T1000 (cell line): ENCODE measurements at places on chromosomes 12 and 14.

DNA sequence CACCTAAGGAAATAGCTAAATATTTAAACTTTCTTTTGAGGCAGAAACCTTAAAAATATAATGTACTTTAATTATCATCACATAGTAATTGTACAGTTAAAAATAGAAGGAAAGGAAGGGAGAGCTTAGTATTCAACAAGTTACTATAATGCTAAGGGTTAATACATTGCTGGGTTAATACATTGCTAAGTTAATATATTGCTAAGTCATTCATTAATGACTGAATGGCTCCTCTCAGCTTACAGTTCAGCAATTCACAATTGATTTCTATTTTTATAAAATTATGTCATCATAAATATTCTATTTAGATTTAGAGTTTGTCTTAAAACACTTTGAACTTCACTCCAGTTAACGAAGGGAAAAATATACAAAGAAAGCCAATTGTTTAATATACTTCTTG, 207.9 kb downstream of the BMP4 start:
- DNase-seq = no peak

DNA sequence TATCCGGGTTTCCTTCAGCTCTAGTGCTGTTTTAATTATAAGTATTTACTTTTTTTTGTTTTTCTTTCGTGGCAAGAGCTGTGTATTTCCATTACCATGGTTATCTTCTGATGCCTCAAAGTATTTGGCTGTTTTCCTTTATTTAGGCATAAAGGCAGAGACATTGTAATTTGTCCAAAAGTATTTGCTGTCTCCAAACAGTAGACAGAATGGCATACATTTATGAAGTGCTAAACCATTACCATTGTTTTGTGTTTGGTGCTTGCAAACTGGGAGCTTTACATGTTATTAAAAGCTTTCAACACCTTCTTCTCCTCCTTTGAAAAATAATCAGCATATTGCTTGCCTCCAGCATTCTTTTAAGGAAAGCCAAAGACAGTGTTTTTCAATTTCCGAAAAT, 46.3 kb downstream of the FLRT2 start:
- no peak for DNase-seq

- no peak for DNase-seq
Measured at GRCh38 chr12:132314516-132315233, 14.7 kb downstream of the GALNT9 start.

GRCh38 chr14:34362641-34363251, 99.3 kb downstream of the SPTSSA start:
- no peak for DNase-seq

GRCh38 chr12:67757651-67758050, 109.1 kb downstream of the DYRK2 start:
- DNase-seq = no peak

- no peak for DNase-seq
Measured at GRCh38 chr12:83114966-83115365, 428.3 kb downstream of the TMTC2 start.

DNA sequence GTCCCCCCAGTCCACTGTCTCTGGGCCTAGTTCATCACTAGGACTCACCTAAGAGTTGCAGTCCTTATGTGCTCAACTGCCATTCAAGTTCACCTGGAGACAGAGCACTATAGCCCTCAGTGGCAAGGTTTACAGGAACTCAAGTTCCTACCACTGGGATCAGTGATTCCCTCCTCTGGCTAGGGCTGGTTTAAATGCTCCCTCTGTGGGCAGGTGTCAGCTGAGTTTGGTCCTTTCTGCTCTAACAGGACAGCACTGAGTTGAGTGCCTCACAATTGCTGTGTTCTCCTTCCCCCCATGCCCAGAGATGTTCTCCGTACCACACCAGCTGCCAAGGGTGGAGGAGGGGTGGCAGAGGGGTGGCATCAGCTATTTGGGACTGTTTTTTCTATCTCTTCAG, 20.8 kb upstream of the SAV1 start:
- DNase-seq = no peak

DNA sequence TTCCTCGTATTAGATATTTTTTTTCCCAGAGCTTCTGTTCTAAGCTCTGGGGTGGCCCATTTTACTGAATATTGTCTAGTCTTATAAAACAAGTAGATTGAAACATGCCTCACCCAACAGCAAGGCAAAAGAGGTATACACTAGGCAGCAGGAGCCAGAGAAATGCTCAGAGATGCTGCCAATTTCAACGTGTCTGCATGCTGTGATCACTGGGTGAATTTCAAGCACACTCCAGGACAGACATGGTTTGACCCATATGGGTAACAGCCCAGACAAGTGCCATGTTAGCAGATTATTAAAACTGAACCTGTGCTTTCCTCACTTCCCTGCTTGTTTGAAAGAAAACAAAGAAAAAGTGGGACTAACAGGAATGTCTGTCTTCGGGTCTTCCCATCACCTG, 321.3 kb downstream of the MED13L start:
- no peak for DNase-seq

GRCh38 chr14:68885226-68886108, 92.6 kb upstream of the ZFP36L1 start:
- no peak for DNase-seq

- no peak for DNase-seq
Measured at GRCh38 chr14:101849125-101849524, 87.6 kb downstream of the PPP2R5C start.

DNA sequence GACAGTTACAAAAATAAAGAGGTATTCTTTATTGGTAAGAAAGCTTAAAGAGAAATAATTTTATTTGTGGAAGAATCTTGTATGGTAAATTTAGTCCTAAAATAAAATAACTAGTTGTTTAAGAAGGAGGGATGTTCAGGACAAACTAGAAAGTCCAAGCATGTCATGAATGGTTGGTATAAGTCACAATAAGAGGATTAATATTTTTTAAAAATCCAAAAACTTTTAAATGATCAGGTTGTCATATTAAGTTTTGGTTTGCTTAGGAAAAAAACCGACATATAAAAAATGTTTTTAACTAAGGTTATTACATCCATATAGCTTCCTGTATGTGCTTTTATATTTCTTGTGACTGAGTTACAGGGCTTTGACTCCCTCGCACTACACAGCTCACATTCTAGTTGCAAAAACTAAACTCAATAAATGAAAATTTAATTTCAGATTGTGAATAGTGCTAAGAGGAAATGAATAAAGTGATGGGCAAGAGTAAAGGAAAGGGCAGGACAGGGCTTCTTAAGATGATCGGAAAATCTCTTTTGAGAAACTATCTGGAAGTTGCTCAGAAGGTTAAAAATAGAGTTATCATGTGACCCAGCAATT, 80.7 kb upstream of the METAP2 start:
- no peak for DNase-seq

- no peak for DNase-seq
Measured at GRCh38 chr12:7747246-7747645, at the start of gene CLEC4C. TSS of gene CLEC4C (minus strand) at chr12:7747375. CDS start at chr12:7747348, 27 bp downstream.

GRCh38 chr12:94172031-94172430, 23.7 kb downstream of the PLXNC1 start:
- DNase-seq = no peak

DNA sequence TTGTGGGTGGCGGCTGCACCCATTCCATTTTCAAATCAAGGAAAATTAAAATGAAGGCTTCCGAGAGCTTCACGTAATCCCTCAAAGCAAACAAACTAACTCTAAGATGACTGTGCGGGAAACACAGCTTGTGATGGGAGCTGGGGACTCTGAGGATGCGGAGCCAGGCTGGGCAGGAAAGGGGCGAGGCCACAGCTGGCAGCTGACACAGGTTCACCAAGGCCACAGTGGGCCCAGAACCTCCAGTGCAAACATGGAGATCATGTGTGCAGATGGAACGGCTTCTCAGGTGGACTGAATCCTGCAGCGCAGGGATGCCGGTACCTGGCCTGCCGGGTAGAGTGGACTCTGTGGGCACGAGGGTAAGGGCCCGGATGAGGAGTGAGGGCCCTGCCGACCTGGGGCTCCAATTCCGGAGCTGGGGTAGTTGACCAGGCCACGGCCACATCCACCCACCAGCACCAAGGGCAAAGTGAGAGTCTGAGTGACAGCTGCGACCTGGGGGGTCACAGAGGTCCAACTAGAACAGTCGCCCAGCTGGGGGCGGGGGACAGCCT, 19.2 kb upstream of the BTBD6 start:
- no peak for DNase-seq

DNA sequence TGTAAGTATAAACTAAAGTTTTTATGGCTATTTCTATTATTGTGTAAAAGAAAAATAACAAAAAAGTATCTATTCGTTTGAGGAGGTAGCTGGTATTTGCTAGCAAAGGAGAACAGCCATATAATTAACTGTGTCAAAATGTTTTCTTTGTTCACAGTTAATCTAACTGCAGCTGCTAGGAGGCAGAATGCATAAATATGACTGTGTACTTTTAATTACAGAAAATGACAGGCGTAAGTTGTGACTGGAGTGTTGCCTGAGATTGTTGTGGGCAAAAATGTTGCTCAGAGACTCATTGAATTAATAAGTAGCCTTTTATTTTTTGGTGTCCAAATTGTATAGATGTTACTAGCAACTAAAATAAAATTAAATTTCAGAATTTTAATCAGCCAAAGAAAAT, 33.5 kb downstream of the PTPRO start:
- DNase-seq = no peak

DNA sequence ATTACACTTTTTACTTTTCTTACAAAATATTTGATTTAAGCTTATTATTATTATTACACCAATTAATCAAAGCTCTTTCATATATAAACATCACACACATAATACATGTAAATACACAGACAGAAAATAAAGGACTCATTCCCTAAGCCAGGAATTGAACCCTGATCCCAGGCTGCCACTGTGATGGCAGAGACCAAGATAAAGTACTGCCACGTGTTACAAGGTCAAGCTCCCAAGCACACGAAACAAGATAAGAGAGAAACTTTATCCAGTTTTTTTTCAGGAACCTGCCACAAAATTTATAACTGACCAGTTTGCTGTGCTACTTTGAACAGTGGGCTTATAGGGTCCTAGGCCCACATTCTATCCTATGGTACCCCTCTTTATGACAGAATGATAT, 111.3 kb downstream of the EML1 start:
- DNase-seq = no peak

GRCh38 chr12:69348162-69348938, at the start of gene LYZ:
TSS of gene LYZ (plus strand) at chr12:69348381. CDS start at chr12:69348409, 28 bp downstream.
- no peak for DNase-seq

DNA sequence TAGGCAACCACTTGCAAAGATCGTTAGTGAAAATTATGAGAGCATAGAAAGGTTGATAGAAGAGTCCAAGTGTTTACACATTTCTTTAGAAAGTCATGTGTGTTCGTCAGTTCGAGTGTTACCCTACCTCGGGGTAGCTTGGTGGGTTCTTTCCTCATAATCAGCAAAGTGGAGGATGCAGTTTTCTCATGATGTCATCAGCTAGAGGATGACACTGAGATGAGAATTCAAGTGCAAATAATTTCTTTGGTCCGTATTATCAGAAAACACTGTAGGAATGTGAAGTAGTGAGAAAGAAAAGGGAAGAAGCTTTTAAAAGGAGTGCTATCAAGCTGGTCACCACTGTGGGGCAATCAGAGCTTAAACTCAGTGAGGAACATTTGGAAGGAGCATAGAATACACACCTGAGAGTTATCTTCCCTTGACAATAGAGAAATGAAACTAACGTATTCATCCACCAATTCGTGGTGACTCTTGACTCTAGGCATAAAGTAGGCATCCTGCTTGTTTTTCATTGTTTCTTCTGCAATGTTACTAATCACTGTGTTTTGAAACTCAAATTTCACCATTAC, 1340.9 kb upstream of the TMEM132C start:
- DNase-seq = no peak

GRCh38 chr12:2783936-2784600, 10.7 kb upstream of the FKBP4 start:
- peak; percentile 41 for DNase-seq

GRCh38 chr12:1130571-1130970, 139.5 kb downstream of the ERC1 start:
- no peak for DNase-seq

GRCh38 chr12:125189502-125189901, 124.3 kb downstream of the AACS start:
- no peak for DNase-seq

GRCh38 chr12:15534874-15535273, 212.6 kb downstream of the PTPRO start:
- DNase-seq = no peak

- no peak for DNase-seq
Measured at GRCh38 chr14:34000396-34000795, 49.5 kb upstream of the EGLN3 start.

- no peak for DNase-seq
Measured at GRCh38 chr12:79275631-79276030, 411.1 kb downstream of the SYT1 start.

DNA sequence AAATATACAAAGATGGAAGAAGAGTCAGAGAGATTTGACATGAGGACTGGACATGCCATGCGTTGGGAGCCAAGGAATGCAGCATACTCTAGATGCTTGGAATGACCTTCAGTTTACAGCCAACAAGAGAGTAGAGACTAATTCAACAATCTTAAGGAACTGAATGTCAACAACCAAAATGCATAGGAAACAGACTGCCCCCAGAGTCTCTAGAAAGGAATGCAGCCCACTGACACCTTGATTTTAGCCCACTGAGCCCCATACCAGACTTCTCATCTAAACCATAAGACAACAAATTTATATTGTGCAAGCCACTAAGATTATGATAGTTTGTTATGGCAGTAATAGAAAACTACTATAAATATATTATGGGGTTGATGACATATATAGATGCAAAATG, 611.2 kb downstream of the RPS29 start:
- DNase-seq = no peak

- DNase-seq = no peak
Measured at GRCh38 chr14:99750746-99751450, 42.3 kb upstream of the EML1 start.

DNA sequence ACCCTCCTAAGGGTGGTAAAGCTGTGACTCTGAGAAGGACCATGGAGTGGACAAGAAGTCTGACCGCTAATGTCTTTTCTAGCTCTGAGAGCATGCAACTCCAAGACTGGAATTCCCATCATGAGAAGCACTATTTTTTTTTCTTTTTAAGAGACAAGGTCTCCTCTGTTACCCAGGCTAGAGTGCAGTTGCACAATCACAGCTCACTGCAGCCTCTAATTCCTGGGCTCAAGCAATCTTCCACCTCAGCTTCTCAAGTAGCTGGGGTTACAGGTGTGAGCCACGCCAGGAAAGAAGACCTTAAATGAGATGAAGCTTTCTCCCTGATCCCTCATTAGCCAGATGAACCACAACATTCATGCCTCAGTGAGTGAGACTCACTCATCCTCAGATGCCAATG, 19.2 kb downstream of the VDR start:
- no peak for DNase-seq

DNA sequence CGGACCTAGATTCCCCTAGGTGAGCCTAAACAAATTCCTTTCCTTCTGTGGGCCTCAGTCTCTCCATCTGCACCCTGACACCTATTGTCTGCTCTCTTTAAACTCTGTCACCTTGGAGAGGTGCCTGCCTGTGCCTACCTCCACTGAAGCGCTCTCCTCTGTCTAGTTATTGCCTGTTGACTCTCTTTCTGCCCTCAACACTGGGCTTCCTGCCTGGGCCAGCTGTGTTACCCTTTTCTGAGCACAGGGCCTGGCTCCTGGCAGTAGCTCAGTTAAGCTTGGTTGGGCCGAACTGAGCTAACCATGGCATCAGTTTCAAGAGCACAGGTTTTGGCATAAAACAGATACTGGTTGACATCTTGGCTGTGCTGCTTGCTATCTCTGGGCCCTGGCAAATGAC, 43.5 kb downstream of the PRMT8 start:
- no peak for DNase-seq

GRCh38 chr14:61567838-61568571, 127.3 kb upstream of the HIF1A start:
- DNase-seq = no peak
